Effector memory CD8-positive, alpha-beta T cell (primary cell): ENCODE measurements at places on chromosomes 3 and 15.

DNA sequence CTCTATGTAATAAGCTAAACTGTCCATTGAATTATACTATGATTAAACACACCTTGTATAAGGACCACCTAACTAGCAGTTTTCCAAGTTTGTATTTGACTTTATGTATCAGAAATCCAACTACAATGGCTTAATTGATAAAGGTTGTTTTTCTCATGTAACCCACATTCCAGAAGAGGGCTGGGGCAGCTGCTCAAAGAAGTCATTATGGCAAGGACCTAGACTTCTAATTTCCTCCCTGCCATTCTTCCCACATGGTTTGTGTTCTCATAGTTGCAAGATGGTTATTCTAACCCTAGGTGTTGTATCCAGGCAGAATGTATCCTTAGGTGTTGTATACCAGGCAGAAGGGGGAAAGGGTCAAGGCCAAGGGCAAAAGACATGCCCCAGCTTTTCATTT is 35.7 kb downstream of the GPR176 start:
- DNase-seq: no peak

GRCh38 chr3:148420242-148420641 is 277.5 kb upstream of the AGTR1 start:
- DNase-seq: no peak

- DNase-seq: no peak
Observed at GRCh38 chr3:171290680-171291079, 169.5 kb downstream of the TNIK start.

DNA sequence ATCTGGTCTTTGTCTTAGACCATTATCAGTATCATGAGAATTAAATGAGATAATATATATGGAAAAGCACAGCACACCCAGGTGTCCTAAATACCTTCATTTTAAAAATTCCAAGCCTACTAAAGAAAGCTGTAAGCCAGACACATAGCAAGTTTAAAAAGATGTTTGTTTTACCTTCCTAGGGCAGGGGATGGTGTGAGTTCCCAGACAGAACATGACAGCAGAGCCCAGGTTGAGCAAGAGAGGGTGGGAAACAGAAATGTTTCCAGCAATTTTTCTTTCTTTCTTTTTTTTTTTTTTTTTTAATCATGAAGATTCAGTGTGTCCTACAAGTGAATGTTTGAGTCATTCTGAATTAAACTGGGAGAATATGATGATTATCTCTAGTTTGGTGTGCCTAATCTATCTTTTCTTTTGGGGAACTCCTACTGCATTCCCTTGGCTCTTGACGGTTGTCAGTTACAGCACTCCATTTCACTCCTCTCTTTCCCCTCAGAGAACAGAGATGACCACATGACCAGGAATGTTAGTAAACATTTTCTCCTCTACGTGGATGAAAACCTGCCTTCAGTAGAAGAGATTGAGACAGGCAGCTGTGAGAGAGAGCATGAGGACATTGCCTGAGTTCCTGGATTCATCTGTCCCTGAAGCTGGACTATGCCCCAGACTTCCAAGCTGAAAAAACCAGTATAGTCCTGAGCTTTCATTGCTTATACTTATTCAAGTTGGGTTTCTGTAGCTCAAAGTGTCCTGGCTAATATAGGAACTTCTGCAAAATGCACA is 54.5 kb upstream of the ARL14 start:
- DNase-seq: no peak

GRCh38 chr3:61443886-61444285 is 117.5 kb upstream of the PTPRG start:
- DNase-seq: no peak

- DNase-seq: no peak
Observed at GRCh38 chr3:197253238-197253947, 45.0 kb downstream of the DLG1 start.

DNA sequence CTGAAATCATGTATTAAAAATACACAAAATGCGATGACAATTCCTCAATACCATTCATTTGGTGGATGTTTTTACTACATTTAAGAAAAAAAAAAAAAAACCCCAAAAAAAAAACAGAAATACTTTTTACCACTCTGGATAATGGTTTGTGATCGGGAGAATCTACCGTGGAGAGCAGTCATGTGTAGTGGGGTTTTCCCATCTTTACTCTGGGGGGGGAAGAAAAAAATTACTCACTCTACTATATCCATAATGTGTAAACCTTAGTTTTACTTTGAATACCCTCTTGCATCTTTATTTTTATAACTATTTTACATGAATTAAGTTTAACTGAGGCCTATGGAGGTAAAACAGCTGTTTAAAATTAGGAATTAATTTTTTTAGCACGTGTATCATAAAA is 83.3 kb downstream of the ANKRD28 start:
- no peak for DNase-seq

DNA sequence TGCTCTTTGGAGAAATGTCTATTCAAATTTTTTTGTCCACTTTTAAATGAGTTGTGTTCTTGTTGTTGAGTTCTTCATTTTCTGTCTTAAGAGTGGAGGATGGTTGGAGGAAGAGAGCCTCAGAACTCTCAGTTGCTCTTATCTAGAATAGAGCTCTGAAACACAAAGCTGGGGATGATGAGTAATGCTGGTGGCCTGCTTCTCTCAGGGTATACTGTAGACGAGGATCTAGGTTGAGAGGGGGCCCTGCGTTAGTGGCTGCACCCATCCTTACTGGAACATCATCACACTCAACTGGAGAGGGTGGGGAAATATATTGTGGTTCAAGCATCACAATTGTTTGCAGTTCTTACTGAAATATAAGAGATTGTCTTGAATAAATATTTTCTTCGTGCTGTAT is 1.8 kb downstream of the SPTSSB start:
- no peak for DNase-seq

DNA sequence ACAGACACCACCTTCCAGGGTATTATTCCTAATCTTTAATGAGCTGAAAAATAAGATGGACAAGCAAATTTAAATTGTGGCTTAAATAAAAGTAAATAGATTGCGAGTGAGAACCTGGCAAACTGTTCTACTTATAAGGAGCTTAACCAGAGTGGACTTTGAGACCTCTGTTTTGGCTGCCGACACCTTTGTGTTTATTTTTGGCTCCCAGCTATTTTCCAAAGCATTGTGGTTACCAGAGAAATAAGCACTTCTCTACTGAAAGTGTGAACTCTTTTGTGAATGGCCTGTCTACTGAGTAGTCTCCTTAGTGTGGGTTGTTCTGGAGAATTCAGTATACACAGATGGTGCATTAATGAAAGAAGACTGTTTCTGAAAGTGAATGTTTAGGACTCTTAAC is 109.4 kb downstream of the ATP8B4 start:
- DNase-seq: no peak

GRCh38 chr15:79539401-79539800 is 107.3 kb downstream of the MINAR1 start:
- DNase-seq: no peak

DNA sequence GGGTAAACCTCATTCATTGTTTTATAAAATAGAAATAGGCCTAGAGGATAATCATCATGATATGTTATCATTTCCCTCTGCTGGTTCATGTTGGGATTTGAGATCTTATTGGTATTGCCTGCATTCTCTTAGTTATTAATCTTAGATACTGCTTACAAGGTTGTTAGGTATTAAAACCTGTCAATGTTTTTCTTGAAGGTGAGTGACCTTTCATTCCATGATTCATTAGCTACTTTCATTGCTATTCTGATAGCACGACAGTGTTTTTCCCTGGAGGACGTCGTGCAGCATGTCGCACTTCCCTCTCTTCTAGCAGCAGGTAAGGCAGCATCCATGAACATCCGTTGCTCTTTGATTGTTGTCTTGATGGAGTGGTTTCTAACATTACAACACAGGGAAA is 17.1 kb downstream of the P2RY12 start:
- DNase-seq: no peak

GRCh38 chr15:101043911-101044624 is 124.9 kb downstream of the LRRK1 start:
- DNase-seq: no peak

GRCh38 chr15:90143166-90143655 is 40.9 kb upstream of the IDH2 start:
- peak; percentile 43 for DNase-seq

- DNase-seq: no peak
Observed at GRCh38 chr15:74034206-74034755, 39.8 kb downstream of the PML start.

DNA sequence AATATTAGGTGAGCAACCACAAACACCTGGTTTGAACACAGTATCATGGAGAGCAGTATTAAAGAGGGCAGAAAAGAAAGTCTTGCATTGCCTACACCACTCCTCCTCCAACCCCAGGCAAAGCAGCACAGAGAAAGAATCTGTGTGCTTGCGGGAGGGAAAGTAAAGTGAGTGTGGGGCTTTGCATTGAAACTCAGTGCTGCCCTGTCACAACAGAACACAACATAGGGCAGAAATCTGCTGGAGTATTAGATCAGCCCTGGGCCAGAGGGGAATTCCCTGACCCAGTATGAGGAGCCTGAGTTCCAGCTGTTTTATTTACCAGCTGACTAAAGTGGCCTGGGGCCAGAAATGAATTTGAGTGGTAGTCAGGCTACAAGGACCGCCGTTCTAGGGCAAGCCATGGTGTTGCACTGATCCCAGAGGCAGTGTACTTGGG is 75.5 kb downstream of the SPATA16 start:
- DNase-seq: no peak
